ENCODE measurements at places on chromosomes 6 and 20.

GRCh38 chr6:126210398-126211075 lies 129.4 kb upstream of the CENPW start:
- DNase-seq: no peak

- no peak for DNase-seq
These were observed 40.1 kb downstream of the CDH22 start for GRCh38 chr20:46268131-46268614.

- no peak for DNase-seq
These were observed 193.7 kb downstream of the TFAP2A start for GRCh38 chr6:10221178-10221577.

GRCh38 chr6:101429270-101429669 lies 35.8 kb downstream of the GRIK2 start:
- no peak for DNase-seq
